ENCODE measurements at places on chromosomes 1 and 21.
A peak's percentile ranks its signal among the peaks of the same experiment; 100 is the strongest.

GRCh38 chr1:29719253-29719652, 482.9 kb downstream of the PTPRU start:
- DNase-seq: no peak

DNA sequence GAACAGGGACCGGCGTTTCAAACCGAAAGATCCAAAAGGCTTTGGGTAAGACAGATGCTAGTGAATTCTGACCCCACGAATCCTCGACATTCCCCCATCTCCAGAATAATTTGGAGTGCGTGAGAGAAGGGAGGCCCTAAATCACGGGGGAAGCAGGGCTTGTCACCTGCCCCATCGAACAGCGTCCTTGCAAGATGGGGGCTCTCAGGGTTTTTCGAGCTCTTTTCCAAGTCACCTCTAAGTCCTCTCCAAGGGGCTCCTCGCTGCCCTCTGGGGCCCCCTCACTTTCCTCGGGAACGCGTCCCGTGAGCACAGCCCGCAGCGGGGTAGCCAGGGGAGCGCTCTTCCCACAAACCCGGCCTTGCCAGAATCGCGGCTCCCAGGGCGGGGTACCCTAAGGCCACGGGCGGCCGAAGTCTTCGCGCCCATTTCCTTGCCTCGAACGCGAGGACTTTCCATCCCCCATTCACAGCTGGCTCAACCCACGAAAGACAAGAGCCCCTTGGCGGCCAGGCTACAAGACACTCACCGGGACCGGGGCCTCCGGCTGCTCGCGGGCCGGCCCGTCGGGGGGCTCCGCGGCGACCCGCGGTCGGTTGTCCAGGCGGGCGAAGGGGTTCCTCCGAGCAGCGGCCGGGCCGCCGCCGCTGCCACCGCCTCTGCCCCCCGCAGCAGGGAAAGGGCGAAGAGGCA, 546 bp downstream of the DONSON start:
- DNase-seq: peak; percentile 38

GRCh38 chr1:198734323-198735008, 95.6 kb downstream of the PTPRC start:
- DNase-seq: no peak

- DNase-seq: no peak
Measured at GRCh38 chr1:65420590-65421350, at the start of the genes LEPR and LEPROT. LEPR (plus strand) TSS chr1:65420668; CDS start chr1:65565566, 144,898 bp downstream. LEPROT (plus strand) TSS chr1:65420668; CDS start chr1:65420725, 57 bp downstream.

DNA sequence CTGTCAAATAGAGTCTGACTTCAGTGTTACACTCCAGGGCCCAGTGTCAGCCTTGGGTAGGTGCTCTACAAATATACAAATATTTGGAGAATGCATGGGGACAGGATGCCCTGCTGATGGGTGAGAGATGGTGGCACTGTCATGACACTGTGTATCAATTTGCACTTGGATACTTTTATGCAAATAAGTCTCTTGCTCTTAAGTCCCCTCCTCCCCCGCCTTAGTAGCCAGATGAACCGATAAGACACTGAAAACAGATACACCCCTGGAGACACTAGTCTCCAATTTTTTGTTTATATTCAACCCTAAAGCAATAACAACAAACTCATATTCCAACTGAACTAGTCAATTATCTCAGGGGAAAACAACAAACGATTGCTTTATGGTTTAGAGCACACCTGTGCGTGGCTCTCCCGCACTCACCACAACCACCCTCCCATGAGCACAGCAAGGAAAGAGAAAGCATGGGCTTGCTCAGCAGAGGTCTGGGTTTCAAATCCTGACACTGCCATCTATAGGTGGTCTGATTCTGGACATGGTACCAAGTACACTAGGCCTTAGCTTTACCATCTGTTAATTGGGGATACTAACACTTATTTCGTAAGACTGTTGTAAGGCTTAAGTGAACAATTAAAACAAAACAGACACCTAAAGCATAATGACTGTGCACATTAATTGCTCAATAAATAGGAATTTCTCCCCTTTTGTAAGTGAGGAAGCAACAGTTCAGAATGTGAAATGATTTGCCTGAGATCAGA, 50.3 kb downstream of the HIVEP3 start:
- DNase-seq: no peak

DNA sequence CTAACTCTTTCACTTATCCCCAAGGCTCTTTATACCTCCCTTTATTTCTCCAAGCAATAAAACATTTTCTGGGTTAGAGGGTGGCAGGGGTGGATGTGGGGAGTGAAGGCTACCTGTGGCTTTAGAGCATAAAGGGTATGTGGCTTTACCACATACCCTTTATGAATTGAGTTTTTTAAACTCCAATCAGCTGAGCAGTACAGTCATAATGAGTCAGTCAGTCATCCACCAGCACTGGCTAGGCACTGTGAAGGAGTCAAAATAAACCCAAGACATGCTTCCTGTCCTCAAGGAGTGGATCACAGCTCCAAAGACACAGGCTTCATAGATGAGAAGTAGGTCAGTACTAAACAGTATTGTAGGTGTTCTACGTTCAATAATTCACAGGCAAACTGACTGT, 2.6 kb upstream of the TDRD10 start:
- no peak for DNase-seq

DNA sequence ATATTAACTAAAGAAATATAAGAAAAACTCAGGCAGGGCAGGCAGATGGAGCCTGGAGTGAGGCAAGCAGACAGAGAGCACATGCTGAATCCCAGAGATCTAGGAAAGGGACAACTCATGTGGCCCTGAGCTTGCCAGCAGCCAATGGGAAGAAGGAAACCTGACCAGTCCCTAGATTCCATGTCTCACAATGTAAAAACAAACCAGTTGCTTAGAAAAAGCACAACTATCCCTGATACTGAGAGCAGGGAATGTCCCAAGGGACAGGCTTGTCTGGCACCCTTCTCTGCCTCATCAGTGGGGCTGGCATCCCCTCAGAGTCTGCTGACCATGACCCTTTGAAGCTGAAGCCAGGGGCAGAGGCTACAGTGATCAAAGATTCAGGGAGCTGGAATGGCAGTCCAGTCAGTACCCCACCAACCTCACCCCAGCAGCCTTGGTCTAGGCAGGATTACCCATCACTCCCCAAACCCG, 27.8 kb downstream of the HSPG2 start:
- DNase-seq: no peak

GRCh38 chr1:204991342-204991844, 51.6 kb upstream of the CNTN2 start:
- DNase-seq: no peak

DNA sequence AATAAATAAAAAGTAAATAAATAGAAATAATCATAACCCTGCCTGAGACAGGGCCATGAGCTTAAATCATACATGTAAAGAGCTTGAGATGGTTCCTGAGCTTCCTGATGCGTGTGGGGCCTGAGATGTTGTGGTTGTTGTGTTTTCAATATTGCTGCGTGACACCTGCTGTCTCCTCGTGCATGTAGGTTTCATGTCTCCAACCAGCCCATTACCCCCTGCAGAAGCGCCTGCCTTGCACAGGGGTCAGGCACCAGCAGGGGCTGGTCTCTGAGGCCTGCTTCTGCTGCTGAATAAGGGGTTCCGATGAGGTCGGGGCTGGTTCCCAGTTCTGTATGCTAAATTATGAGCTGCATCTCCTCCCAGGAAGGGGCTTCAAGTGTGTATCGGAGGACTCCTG, 15.9 kb downstream of the UMODL1 start:
- DNase-seq: no peak

- DNase-seq: no peak
Measured at GRCh38 chr1:210239349-210240111, 6.9 kb downstream of the SERTAD4 start.

- peak; percentile 79 for DNase-seq
Measured at GRCh38 chr1:235093696-235094592, 34.7 kb downstream of the TOMM20 start.

DNA sequence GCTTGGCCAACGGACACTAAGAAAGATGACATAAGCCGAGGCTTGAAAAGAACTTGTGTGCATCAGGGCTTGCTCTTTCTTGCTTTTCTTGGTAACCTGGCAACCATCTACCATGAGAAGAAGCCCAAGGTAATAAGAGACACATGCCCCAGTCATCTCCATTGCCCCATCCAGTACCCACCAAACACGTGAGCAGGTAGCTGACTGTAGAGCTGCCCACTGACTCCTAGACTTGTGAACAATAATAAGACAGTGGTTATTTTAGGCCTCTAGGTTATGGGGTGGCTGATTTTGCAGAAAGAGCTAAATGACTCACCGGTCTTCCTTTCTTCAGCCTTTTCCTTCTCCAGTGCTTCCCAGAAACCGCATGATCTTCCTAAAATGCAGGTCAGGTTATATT, 105.0 kb upstream of the JUN start:
- no peak for DNase-seq

Data from body of pancreas (tissue), 4 donors.